ENCODE measurements at places on chromosomes 7 and 10. TPM values are rescaled to one million over a fixed set of nuclear protein-coding genes. Genes with fewer than 3 reads are reported as not detected.

DNA sequence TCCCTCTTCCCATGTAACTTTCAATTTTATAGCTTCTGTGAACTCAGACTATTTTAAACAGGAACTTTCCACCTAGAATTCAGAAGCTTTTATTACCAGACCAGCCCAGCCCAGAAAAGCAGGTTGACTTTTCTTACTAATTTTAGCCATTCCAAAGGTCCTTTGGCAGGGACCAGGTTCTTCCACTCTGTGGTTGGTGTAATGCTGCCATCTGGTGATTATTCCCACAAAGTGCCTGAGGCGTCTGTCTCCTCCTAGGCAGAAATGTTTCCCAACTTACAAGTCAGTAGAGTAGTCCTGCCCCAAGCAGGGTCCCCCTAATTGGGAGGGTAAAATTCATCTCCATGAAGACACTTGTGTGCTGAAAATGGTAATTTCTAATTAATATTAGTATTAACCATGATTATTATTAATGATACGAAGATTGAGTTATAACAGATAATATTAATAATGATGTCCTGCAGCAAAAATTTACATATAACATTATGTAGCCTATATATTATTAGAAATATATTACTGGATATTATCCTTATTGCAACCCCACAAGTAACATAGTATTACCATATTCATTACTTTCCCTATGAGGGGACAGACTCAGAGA lies 53.0 kb upstream of the PPP1R17 start:
- no peak for DNase-seq

DNA sequence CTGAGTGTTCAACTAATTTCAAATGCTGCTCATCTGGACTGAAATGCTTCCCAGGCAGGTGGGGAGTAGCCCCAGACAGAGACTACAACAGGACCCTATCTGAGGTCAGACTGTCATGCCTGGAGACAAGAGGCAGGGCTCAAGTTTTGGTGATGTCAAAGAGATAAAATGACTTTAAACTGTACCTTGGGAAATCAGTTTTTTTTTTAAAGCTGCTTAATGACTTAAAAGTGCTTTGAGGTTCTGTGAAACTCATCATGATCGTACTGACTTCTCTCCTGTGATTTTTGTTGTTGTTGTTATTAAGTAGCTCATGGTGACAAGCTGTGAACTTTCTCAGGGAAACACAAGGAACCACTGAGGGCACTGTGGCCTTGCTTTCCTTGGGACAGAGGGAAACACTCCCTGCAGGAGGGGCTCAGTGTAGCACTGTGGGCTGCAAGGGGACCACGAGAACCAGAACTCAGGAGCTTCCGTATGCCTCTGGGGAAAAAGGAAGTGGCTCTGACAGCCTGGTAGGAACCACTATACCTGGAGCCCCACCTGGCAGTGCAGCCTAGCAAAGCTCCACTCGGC lies 9.5 kb downstream of the HIPK2 start:
- no peak for DNase-seq

- peak; percentile 88 for DNase-seq
Observed at GRCh38 chr7:101085162-101085964, at the start of gene TRIM56. TRIM56 (plus strand) TSS chr7:101085481; CDS start chr7:101087313, 1,832 bp downstream.

ALKBH4 gene
- 7.7 TPM for total RNA-seq

- DNase-seq, result peak; percentile 84
Observed at GRCh38 chr7:6589829-6590644, at the start of gene INTS15. INTS15 (plus strand) TSS chr7:6590021; CDS start chr7:6590284, 263 bp downstream.

DNA sequence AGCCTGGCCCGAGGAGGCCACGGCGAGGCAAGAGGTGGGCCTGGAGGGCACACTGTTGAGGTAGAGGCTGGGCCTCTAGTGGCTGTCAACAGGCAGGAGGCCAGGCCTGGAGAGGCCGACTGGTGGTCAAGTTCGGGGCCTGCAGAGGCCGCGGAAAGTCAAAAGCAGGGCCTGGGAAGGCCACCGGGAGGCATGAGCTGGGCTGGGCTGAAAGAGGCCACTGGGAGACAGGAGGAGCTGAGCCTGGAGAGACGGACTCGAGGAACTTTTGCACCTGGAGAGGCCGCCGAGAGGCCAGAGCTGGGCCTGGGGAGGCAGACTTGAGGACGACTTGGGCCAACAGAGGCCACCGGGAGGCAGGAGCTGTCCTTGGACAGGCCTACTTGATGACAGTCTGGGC lies 321.2 kb downstream of the ZNF479 start:
- DNase-seq, result no peak

DNA sequence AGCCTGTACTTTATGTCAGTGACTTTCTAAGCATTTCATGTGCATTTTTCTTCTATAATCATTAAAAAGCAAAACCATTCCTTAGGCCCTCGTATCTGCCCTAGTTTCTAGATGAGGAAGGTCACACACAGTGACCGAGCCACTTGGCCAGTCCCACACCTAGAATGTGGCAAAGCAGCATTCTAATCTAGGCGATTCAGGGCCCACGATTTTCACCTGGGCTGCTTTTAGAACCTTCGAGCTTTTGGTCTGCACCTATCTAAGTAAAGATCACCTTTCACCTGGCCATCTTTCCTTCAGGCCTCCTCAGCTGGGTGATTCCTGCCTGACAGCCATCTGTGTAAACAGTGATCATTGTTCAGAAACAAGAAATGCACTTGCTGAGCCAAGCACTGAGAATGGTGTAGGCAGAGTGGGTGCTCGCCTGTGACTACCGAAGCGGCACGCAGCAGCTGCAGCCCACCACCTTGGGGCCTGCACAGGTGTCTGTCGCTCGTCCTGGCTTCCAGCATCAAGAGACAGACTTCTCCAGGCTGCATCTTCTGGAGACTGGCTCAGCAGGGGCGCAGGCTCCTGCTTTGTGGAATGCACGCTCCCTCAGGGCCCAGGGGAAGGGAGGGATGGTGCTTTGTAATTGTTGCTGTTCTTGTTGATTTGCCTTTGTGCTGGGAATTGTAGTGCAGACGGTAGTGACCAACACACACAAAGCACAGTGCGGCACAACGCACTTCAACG lies 149.0 kb upstream of the INSYN2A start:
- DNase-seq, result no peak

- DNase-seq, result no peak
Observed at GRCh38 chr10:17712053-17712452, 39.9 kb upstream of the TMEM236 start.

GRCh38 chr7:56107954-56108258 lies 1.6 kb upstream of the CHCHD2 start:
- no peak for DNase-seq
